EH (cell line): ENCODE measurements at places on chromosomes 4 and X.
A peak's percentile ranks its signal among the peaks of the same experiment; 100 is the strongest.

GRCh38 chr4:11729548-11729947 lies 300.9 kb upstream of the HS3ST1 start:
- DNase-seq = no peak

GRCh38 chrX:44970709-44971108 lies 97.7 kb downstream of the KDM6A start:
- DNase-seq = no peak

- no peak for DNase-seq
These were observed 450.1 kb upstream of the INTU start for GRCh38 chr4:127182687-127183086.

GRCh38 chr4:15007201-15007600 lies 4.9 kb downstream of the CPEB2 start:
- no peak for DNase-seq

DNA sequence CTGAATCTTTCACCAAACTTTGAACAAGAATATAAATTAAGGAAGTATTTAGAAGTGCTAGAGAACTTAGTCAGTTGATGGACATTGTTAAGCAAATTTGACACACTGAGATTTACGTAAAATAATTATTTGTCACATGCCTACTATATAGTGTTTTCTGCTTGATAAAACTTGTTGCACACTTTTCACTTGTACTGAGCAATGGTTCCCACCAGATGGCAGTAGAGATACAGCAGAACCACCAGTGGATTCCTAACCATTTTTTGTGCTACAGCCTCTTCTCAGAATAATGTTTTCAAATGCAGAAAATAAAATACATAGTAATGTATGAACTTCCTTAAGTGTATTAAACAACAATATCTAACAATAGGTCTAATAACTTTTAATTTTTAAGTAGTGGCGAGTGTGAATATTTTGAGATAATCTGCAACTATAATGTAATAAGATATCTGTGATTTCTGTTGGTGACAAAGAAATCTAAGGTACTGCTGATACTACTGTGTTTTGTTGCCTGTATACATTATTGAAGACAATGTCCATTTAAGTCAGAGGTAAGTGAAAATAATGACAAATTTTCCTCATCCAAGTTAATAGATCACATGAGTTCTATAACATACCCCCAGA lies 81.2 kb downstream of the APOOL start:
- peak; percentile 34 for DNase-seq

- no peak for DNase-seq
These were observed 41.8 kb downstream of the SMS start for GRCh38 chrX:21982311-21982710.

DNA sequence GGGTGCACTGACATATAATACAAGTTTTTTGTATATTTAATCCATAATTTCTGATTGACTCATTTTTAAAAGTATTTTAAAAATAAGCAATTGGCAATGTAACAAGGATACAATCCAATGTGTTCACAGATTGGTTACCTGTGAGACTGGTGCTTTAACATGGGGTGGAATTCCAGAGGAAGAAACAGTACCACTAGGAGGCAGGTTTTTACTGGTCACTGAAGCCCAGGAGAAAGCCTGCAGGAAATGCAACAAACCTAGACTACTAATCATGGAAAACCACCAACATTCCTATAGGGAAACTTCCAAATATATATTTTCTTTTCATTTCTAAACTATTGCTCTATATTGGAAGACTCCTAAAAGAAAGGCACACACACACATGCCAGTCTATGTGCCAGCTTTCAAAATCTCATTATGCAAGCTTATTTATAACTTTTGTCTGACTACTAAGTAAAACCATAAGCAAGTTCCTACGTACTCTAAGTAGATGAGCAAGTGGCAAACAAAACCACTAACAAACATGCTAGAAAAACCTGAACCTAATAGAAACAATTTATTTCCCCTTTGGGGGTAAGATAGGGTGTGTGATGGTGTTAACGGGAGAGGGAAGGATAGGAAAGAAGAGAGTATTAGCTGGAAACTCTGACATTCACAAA lies 19.2 kb downstream of the G3BP2 start:
- peak; percentile 51 for DNase-seq

DNA sequence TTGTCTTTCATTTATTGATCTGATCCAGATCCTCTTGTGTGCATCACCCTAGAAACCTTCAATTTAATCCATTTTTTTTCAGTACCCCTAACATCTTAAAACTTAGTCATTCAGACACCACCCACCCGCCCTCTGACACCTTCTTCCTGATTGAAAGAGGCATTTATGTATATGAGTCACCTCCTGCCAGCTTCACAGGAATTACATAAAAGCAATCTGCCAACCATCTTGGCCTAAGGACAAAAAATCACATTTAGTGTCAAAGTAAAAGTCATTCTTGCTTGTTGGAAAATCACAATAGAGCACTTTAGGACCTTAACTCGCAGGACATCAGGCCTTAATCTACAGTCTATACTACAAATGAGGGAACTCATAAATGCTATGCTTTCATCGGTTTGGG lies 52.1 kb downstream of the NDST3 start:
- DNase-seq = peak; percentile 70

- DNase-seq = peak; percentile 81
These were observed 6.4 kb upstream of the COMMD8 start for GRCh38 chr4:47469951-47470350.

- no peak for DNase-seq
These were observed 1.4 kb upstream of the FTSJ1 start for GRCh38 chrX:48474581-48474980.

DNA sequence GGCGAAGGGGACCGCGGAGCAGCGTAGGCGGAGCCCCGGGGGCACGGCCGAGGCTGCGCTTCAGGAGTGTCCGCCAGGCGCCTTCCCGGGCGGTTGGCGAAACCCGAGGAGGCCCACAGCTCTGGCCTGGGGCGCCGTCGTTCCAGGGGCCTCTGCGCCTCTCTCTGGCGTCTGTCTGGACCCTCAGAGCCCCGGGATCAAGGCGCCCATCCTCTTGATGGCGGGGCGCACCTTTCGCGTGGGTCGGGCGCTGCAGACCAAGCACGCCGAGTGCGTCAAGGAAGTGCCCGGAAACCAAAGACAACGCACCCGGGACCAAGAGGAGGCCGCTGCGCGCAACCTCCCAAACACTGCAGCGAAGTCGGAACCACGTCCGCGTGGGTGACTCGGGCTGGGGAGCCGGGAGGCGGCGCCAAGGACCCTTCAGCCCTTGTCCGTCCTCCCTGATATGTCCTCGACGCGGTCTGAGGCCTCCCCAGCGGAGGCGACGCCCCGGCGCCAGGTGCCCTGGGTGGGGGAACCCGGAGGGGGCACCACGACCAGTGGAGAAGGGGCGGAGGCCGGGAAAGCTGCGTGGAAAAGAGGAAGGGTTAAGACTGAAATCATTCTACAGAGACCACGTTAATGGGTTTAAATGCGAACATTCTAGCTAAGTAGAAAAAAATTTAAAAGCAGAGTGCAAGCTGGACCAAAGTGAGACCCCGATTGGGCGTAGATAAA lies 9.9 kb downstream of the HMX1 start:
- DNase-seq = no peak

GRCh38 chrX:123860983-123861382 lies 1.1 kb downstream of the XIAP start:
- peak; percentile 27 for DNase-seq

DNA sequence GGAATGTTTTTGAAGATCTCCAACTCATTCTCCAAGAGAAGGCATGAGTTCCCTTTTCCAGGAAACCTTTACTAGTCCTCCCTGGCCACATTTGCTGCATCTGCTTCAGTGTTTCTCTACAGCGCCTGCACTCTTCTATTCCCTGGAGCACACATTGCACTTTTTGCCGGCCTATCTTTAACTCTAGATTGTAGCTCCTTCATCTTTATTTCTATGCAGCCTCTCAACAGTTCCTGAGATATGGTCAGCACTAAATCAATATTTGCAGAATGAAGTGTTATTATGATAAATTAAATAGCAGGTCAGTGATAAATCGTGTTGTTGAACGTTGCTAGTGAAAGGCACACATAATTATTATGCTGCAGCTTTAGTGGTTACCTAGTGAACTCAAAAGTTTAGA lies 88.3 kb downstream of the VCX3A start:
- no peak for DNase-seq

GRCh38 chr4:66246643-66247042 lies 576.4 kb upstream of the EPHA5 start:
- DNase-seq = no peak

GRCh38 chrX:78384486-78384885 lies 57.1 kb upstream of the CYSLTR1 start:
- DNase-seq = no peak

DNA sequence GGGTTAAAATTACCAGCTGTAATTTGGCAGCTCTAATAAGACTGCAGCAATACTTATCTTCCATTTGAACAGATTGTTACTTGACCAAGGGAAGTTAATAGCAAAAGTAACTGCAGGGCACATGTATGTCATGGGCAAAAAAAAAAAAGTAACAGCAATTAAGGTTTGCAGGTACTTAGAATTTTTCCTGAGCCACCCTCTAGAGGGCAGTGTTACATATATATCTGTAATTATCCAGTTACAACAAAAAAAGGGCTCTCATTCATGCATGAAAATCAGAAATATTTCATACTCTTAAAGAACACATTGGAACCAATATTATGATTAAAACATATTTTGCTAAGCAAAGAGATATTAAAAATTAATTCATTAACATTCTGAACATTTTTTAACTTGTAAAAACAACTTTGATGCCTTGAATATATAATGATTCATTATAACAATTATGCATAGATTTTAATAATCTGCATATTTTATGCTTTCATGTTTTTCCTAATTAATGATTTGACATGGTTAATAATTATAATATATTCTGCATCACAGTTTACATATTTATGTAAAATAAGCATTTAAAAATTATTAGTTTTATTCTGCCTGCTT lies 25.1 kb downstream of the XIAP start:
- peak; percentile 53 for DNase-seq

- peak; percentile 39 for DNase-seq
These were observed 20.2 kb upstream of the CTSO start for GRCh38 chr4:155973639-155974475.

DNA sequence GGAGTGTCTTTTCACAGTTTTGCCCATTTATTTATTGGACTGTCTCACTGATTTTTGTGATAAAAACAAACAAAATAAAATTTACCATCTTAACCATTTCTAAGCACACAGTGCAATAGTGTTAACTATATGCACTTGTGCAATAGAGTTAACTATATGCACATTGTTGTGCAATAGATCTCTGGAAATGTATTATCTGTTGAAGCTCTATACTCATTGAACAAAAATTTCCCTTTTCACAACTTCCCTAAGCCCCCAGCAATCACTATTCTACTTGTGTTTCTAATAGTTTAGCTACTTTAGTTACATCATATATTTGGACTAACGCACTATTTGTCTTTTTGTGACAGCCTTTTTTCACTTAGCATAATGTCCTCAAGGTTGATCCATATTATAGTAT lies 59.7 kb upstream of the BEX4 start:
- peak; percentile 32 for DNase-seq

- DNase-seq = no peak
These were observed 128.6 kb upstream of the FTHL17 start for GRCh38 chrX:31200430-31200829.

DNA sequence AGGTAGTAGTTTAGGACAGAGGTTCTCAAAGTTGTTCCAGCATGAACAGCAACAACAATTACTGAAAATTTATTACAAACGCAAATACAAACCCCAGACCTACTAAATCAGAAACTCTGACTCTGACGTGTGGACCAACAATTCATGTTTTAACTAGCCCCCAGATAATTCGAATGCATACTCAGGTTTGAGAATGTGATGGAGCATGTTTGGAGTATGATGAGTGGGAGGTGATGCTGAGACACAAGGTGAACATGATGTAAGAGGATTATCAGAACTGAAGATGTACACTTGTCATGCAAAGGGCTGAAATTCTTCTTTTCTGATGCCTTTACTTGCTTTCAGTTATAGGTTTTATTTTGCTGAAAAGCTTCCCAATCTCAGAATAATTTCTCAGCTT lies 323.0 kb downstream of the INPP4B start:
- DNase-seq = no peak

GRCh38 chr4:57023104-57023503 lies 44.4 kb downstream of the POLR2B start:
- DNase-seq = peak; percentile 96

- no peak for DNase-seq
These were observed 154.0 kb upstream of the AADAT start for GRCh38 chr4:170243662-170244288.

- peak; percentile 88 for DNase-seq
These were observed 106.7 kb upstream of the PRKX start for GRCh38 chrX:3820167-3820566.

DNA sequence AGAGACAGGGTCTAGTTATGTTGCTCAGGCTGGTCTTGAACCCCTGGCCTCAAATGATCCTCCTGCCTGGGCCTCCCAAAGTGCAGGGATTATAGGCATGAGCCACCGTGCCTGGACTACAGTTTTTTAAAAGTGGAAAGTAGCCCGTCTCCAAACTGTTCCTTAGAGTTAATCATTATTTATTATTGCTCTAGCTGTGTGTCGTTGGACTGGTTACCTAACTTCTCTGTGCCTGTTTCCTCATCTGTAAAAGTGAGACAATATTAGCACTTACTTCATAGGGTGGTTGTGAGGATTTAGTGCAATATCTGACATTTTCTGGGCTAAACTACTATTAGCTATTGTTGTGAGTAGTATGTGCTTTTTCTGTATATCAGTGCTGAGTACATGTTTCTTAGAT lies 152.3 kb upstream of the SCML1 start:
- DNase-seq = no peak

- DNase-seq = peak; percentile 33
These were observed 9.6 kb upstream of the OTUD4 start for GRCh38 chr4:145189981-145190380.

GRCh38 chrX:23271026-23271425 lies 63.6 kb upstream of the PTCHD1 start:
- DNase-seq = no peak

GRCh38 chrX:41110801-41111625 lies 25.8 kb downstream of the USP9X start:
- peak; percentile 55 for DNase-seq

GRCh38 chr4:156962528-156962974 lies 9.0 kb downstream of the PDGFC start:
- peak; percentile 92 for DNase-seq

DNA sequence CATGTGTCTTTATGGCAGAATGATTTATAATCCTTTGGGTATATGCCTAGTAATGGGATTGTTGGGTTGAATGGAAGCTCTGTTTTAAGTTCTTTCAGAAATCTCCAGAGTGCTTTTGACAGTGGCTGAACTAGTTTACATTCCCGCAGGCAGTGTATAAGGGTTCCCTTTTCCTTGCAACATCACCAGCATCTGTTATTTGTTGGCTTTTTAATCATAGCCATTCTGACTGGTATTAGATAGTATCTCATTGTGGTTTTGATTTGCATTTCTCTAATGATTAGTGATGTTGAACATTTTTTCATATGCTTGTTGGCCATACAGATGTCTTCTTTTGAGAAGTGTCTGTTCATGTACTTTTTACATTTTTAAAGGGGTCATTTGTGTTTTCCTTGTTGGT lies 129.8 kb downstream of the TBCK start:
- DNase-seq = peak; percentile 36

DNA sequence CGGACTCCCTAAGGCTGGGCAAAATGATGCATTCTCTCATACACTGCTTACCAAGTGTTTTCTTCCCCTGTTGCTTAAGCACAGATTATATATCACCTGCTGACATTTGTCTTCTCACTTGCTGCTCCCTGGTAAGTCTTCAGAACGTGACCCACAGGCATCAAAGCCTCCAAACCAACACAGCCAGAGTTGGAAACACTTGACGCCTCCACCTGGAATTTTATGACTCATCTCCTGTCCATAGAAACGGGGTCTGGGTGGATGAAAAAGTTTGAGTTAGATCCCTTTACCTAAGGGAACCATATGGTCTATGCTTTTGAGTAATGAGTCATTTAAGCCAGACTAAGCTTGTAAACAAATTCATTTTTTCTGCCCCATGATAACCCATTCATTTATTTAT lies 251.6 kb downstream of the USP46 start:
- DNase-seq = no peak
